CD4-positive, CD25-positive, alpha-beta regulatory T cell (primary cell): ENCODE measurements at places on chromosomes 16 and 17. TPM values are rescaled to one million over a fixed set of nuclear protein-coding genes. Genes with fewer than 3 reads are reported as not detected.

The TEX14 gene
- 0.05 TPM for polyA plus RNA-seq

The SDK2 gene
- not detected for polyA plus RNA-seq

The KRT39 gene
- not detected for polyA plus RNA-seq

The SLC35G6 gene
- not detected for polyA plus RNA-seq

The CBX2 gene
- polyA plus RNA-seq = not detected

The MFAP4 gene
- not detected for polyA plus RNA-seq

The TRIM37 gene
- 11.6 TPM for polyA plus RNA-seq

The PYY gene
- not detected for polyA plus RNA-seq

The NPIPA5 gene
- 0.32 TPM for polyA plus RNA-seq

The ICAM2 gene
- polyA plus RNA-seq = 539 TPM

The WWP2 gene
- polyA plus RNA-seq = 43.4 TPM
